Left cardiac atrium (tissue), 4 donors: ENCODE measurements at places on chromosomes 6 and 20.

DNA sequence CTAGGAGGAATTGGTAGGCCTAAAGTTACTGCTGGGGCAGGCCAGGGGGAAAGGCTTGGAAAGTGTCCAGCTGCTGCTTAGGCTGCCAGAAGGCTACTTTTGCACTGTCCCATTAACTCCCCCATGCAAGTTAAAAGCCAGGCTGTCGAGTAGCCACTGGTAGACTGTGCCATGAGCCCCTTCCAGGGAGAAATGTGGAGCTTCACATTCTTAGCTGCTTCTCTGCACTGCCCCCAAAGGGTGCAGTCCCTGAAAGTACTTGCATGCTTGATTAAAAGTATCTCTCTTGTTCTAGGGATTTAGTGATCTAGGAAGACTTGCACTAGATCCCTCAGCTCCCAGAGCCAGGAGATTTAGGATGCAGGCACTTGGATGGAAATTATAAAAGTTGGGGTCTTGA, 57.3 kb downstream of the CDC5L start:
- no peak for DNase-seq

DNA sequence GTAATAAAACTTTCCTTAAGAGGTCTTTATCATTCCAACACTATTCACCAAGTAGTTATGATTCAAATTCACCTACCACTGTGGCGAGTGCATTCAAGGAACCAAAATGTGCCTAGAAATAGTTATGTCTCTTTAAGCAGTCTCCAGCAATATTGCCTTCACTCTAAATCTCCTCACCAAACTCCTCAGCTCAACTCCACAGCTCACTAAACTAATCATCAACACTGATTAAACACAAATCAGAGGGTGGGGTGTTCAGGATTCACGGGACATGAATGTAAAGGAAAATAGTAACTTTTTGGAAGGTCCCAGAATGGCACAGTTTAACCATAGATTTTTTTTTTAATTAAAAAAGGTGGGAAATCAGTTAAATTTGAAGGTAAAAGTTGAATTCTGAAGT, 70.5 kb upstream of the THEMIS start:
- no peak for DNase-seq

DNA sequence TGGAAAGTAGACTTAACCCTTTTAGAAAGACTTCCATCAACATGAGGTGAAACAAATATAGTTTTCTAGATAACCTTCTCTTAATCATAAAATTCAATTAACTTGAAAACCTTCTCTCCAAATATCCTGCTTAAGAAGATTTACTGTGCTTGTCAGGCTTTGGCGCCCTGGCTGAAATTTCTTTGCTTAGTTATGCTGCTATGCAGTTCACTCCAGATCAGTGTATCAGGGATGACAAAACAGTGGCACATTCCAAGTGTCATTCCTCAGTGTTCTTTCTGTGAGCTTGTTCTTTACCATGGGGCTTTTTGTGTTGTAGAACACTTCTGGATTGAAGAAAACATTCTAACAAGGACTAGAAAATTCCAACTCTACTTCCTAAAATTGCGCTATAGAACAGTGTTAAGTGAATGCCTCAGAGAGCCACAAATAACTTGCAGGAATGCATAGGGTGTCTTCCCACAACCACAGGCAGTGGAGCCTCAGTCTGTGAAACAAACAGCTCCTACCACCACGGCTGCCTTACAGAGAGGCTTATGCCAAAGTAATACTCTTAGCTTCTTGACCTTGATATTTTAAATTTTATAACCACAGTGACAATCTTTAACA, 443.6 kb downstream of the CDC5L start:
- DNase-seq, result no peak

DNA sequence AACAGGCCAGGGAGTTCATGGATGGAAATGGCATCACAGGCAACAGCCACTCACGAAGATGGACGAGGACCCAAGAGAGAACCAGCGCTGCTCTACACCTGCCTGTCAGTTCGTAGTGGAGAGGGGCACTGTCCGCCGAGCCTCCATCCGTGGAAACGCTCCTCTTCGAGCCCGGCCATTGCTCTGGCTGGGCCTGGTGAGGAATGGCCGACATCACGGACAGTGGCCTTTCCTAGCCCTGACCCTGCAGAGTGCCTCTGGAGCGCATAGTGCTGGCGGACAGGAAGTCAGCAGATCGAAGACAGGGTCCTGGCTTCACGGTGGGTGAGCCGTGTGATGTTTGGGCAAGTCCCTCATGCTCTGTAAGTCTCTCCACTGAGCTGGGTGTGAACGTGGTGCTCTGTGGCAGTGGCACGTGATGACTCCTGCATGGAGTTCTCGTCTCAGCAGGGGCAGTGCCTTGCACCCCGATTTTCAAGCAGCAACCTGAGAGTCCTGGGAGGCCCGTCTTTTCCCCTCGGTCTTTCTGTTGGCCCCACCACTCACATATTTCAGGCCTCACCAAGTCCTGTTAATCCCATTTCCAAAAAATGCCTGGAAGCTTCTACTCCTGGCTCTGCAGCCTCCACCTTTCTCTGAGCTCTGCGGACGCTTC, 214.4 kb downstream of the ERMARD start:
- no peak for DNase-seq

DNA sequence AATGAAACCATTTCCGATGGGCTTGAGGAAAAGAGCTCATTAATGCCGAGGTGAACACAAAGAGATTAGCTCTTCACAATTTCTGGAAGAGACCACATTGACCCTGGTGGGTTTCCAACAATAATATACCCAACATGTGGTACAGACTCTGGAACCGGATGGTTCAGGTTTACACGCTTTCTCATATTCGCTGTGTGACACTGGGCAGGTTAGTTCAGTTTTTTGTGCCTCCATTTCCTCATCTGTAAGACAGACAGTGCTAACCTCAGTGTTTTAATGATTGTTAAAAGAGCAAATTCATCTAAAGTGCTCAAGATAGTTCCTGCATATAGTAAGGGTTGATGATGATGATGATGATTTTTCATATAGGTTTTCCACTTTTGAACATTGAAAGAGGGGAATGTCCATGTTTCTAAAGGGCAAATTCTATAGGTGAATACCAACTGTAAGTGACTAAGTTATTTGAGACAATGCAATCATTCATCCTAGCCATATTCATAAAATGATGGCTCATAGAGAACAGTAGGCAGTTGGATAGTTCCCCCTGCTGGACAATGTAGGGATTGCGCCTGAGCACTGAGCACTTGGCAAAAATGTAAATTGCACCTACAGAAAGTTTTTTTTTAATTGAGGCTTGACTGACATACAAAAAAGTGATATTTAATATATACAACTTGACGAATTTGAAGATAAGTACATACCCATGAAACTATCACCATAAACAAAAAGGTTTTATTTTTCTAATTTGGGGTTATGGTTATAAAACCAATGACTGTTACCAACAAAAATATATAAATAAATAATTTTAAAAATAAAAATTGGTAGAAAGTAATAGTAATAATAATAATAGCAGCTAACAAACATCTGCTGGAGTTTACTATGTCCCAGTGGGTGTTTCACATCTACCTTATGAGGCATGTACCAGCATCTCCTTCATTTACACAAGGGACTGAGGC, 2.1 kb upstream of the PERP start:
- DNase-seq, result peak; percentile 58

DNA sequence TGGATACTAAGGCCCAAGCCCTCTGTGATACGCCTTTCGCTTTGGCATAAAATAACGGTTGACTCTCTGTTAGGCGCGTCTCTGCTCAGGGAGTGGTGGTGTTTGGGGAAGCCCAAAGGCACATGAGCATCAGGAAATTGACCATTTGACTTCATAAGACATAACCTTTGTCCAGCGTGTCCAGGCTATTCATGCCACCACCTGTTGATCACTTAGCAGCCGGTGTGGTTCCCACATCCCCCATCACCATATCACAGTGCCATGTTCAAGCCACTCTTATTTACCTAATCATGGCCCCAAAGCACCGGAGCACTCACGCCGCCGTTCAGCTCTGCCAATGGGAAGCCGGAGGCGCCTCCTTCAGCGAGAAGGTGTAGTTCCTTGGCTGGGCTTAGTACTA, 27.9 kb downstream of the SLCO4A1 start:
- no peak for DNase-seq
